Stimulated activated CD4-positive, alpha-beta T cell treated with anti-CD3 and anti-CD28 coated beads, Interleukin-12 subunit alpha, Interleukin-12 subunit beta, amount 100 ng/mL, for 4 hours (primary cell): ENCODE measurements at places on chromosomes 12 and 14.

DNA sequence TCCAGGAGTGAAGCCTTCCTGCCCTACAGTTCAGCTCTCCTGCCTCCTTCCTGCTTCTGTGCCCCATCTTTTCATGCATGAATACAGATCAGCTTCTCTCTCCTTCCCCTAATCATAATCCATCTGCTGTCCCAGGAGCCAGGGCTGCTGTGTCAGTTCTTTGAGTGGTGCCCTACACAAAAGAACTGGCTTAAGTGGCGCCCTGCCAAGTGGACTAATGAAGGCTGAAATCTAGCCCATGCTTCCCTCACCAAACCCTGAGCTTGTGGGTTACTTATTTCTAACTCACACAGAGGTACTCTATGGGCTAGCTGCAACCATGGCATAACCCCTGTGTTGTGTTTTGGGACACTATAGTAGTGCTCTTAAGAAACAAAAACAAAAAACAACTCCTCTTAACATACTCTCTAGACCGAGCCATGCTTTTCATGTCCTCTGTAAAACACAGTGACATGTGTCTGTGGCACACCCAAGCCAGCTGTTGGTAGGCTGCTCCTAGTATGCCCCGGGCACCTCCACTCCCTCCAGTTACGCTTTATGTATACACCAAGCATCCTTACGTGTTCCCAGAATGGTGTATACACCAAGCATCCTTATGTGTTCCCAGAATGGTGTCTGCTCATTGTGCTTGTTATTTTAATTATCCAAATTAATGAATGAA, 19.3 kb upstream of the ETV6 start:
- DNase-seq: no peak

DNA sequence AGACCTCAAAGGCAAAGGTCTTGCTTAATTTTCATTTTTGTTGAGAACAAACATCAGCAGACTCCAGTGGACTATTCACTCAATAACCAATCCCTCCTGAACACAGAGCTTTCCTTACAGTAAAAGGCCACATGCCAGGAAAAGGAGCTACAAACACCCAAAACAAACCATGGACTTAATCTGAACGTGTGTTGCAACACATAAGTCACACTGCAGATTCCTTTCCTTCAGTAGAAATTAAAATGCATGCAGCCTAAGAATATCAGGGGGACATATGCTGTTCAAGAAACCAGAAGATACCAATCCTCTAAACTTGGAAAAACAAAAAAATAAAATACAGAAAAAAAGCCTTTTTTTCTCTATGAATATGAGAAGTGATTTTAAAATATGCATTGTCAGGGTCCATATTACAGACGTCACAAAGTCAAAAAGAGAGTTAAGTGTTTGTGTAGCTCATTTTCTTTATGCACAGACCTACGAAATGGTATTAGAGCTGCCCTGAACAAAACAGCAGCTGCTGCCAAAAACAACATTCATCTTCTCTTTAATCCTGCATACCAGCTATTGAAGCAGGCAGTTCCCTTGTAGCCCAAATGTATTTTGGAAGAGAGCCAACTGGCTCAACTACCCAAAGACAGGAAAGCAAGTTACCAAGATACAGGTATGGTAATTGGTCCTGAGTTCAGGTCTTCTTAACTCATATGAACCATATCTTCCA, 26.2 kb downstream of the KITLG start:
- DNase-seq: no peak

GRCh38 chr12:57864442-57865083, 18.0 kb upstream of the CTDSP2 start:
- no peak for DNase-seq

- no peak for DNase-seq
Measured at GRCh38 chr12:23210573-23210972, 585.6 kb downstream of the ETNK1 start.

DNA sequence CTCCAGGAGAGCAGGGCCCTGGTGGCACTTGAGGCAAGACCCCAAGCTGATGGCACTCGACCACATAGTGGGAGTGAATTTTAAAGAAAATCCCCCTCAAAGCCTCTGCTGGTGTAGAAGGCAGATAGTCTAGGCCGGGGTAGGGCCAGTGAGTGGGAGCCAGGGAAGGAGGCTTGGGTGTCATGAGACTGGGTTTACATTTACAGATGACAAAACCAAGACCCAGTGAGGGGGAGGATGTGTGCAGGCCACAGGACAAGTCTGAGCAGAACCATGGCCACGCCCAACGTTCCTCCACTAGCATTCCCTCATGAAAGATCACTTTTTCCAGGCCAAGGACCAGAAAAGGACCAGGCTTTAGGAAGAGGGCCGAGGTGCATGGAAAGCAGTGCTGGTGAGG, 42.0 kb downstream of the EVL start:
- DNase-seq: no peak

GRCh38 chr12:1542599-1542998, 51.8 kb downstream of the FBXL14 start:
- DNase-seq: no peak

DNA sequence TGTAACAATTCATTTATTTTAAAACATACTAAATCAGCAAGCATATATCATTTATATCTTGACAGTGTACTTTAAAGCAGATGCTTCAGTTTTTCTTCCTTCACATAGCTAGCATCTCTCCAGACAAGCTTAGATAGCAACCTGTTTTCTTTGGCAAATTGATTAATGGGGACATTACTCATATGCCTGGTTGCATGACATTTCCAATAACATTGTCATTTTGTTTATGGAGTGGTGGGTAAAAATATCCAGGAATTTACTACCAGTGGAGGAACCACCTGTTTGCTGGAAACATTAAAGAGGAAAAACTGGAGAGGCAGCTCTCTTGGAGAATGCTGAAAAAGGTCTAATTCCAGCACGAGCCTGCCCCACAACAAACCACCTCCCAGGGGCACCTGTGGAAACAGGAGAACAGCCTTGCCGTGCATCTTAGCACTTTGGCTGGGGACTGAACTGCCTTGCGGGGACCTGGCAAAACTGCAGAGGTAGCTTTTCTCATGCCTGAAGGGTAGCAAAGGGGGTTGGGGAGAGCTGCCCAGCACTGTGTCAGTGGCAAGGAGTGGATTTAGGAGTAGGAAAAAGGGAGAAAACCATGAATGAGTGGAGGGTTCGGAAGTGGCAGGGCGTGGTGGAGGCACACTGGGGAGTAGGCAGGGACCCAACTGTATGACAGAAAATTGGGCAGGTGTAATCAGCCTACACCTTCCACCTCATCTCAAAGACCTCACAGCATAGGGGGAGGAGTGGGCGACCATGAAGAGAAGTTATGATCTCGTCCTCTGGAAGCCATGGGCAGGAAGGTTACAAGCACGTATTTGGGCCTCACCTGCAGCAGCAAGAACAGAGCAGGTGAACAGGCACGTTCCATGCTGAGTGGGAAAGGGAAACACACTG, 11.7 kb upstream of the CREBL2 start:
- DNase-seq: no peak

DNA sequence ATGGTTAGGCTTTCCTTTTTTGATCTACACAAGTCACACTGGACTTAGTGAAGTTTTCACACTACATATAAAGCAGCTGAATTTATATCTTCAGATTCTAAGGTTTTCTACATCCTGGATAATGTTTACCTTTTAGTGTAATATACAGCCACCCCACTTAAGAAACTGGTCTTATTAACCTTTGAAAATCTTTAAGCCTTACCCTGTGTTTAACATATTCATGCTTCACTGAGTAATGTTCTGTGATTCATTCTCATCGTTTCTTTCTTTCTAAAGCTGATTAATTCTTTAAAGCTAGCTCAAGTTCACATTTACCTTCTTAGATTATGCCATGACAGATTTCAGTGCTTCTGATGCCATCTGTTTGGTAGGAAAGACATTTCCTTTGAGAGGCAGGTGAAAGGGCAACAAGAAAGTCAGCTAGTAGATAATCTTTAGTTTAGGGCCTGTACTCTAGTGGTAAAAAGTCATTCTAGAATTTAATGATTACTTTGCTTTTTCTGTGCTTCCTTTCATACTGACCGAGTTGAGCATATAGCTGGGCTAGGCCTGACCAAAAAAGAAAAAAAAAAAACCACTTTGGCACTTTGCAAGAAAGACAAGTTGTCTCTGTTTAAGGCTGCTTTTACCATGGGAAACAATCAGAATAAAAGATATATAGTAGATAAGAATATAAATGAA, 690.9 kb upstream of the FBXO33 start:
- DNase-seq: no peak

GRCh38 chr12:77344651-77345050, 279.3 kb upstream of the E2F7 start:
- DNase-seq: no peak

DNA sequence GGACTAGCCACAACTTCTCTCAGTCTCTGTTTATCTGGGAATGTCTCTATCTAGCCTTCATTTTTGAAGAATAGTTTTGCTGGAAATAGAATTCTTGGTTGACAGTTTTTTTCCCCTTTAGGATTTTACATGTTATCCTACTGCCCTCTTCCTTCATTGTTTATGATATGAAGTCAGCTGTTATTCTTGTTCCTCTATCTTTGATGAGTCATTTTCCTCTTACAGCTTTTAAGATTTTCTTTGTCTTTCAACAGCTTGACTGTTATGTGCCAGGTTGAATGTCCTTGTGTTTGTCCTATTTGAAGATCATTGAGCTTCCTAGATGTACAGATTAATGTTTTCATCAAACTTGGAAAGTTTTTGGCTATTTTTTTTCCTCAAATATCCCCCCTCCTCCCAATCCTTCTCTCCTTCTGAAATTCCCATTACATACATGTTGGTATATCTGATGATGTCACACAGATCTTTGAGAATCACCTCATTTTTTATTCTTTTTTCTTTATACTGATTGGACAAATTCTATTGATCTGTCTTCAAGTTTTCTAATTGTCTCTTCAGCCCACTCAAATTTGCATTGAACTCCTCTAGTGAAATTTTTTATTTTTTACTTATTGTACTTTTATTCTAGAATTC, 4.5 kb upstream of the GOLGA5 start:
- no peak for DNase-seq
